ENCODE measurements at places on chromosomes 6 and 20. TPM values are rescaled to one million over a fixed set of nuclear protein-coding genes. Genes with fewer than 3 reads are reported as not detected.

- DNase-seq = no peak
These were observed 48.7 kb downstream of the BCAS4 start for GRCh38 chr20:50843331-50844276.

DNA sequence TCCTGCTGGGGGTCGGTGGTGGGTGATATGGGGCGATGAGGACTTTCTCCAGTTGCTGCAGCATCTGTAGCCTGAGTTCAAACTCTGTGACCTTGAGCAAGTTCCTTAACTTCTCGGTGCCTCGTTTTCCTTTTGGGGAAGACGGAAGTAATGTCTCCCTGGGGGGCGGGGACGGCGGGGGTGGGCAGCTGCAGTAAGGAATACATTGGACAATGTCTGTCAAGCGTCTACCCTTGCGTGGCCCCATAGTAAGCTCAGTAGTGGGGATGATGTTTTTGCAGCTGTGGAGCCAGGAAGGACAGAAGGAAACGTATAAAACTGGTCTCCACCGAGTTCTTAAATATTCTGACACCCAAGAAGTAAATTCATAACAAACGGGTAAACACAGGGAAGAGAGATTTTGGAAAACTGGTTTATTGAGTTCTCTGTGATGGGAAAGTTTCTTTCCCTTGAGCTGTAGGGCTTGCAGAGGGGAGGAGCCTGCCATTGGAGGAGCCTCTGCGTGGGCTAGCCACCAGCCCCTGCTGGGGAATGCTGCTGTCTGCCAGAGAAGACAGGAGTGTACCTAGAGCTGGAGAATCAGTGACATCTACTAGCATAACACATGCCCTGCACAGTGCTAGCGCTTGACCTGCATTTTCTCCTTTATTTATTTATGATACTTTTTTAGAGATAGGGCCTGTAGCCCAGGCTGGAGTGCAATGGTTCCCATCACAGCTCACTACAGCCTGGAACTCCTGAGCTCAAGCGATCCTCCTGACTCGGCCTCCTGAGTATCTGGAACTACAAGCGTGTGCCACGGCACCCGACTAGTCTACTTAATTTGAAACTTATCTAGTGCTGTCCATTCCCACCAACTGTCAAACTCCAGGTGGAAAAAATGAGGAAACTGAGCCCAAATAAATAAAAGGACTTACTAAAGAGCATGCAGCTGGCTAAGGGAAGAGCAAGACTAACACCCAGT lies 1.2 kb upstream of the ACSS1 start:
- peak; percentile 37 for DNase-seq

DNA sequence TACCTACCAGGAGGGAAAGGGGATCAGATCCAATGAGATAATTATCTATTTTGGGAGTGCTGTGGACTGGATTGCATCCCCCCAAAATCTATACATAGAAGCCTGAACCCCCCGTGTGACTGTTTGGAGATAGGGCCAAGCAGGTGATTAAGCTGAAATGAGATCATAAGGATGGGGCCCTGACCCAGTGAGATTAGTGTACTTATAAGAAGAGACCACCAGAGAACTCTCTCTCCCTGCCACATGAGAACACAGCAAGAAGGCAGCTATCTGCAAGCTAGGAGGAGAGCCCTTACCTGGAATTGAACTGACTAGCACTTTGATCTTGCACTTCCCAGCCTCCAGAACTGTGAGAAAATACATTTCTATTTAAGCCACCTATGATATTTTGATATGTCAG lies 132.2 kb upstream of the NOX3 start:
- DNase-seq = no peak

The TRIM27 gene
- total RNA-seq = 92.5 TPM

The IL20RA gene
- 6.0 TPM for total RNA-seq

The COQ3 gene
- total RNA-seq = 6.7 TPM

Data from PC-3 (cell line).